Activated CD4-positive, CD25-positive, alpha-beta regulatory T cell treated with anti-CD3 and anti-CD28 coated beads, Interleukin-2, amount 50 U/mL, for 24 hours (primary cell): ENCODE measurements at places on chromosomes 5 and 9.

DNA sequence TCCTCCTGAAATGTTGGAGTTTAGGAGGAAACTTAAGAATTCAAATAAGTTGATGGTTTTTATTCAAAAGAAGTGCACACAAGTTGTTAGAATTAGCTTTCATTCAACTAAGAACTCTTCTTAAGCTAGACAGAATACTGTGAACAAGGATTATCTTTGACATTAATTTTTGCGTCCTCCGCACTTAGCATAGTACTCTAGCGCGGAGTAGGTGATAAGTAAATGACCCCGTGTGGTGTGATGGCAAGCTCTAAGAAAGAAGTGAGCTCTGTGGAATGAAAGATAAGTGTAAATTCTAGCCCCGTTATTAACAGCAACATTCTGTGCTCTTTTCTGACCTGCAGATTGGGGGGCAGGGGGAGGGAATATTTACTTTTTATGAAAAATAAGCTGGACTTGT is 1.0 kb downstream of the BRIX1 start:
- no peak for ATAC-seq

DNA sequence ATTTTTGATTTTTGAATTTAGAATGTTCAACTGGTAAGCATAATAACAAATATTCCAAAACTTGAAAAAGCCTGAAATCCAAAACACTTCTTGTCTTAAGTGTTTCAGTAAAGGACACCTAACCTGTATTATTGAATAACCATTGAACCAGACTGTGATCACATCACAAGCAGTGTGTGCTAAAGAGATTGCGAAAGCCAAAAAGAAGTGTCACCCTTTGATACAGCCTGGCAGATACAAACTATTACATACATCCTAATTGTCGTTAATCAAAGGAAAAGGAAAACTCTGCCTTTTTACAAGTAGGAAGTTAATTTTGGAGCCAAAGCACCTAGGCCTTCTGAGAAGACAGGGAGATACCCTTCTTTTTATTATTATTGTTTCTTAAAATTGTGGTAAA is 8.4 kb upstream of the FAM120AOS start:
- ATAC-seq: no peak

DNA sequence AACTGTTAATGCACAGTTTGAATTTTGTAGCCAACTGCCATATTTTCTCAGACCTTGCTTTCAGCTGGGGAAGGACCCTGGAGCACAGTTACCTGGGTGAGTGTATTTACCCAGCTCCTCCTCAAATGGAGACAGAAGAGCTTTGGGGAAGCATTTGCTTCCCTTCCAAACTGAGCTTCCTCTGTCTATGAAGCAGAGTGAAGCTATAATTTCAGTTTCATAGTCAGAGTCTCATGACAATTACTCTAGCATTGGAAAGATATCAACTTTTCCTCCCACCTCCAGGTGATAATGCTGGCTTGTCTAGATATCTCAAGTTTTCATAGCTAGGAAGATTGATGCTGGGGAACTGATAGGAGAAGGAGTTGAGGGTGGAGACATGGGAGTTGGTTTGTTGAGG is 406.4 kb upstream of the CLINT1 start:
- ATAC-seq: no peak

GRCh38 chr9:116323012-116323411 is 169.4 kb downstream of the PAPPA start:
- no peak for ATAC-seq

GRCh38 chr9:125523681-125524080 is 183.3 kb downstream of the MAPKAP1 start:
- ATAC-seq: no peak

DNA sequence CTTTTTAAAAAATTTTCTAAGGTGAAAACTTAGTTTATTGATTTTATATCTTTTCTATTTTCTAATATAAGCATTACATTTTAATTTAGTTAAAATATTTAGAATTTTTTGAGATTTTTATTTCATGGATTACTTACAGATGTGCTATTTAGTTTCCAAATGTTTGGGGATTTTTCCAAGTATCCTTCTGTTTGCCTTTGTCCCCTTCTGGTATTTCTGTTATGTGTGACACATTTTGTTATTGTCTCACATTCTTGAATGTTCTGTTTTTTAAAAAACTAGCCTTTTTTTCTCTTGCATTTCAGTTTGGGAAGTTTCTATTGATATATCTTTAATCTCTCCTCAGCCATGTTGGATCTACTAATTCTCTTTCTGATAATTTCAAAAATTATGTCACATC is 234.9 kb downstream of the FAM170A start:
- no peak for ATAC-seq
